Bronchial epithelial cell (primary cell): ENCODE measurements at places on chromosomes 6 and 20. TPM values are rescaled to one million over a fixed set of nuclear protein-coding genes. Genes with fewer than 3 reads are reported as not detected.
A peak's percentile ranks its signal among the peaks of the same experiment; 100 is the strongest.

DNA sequence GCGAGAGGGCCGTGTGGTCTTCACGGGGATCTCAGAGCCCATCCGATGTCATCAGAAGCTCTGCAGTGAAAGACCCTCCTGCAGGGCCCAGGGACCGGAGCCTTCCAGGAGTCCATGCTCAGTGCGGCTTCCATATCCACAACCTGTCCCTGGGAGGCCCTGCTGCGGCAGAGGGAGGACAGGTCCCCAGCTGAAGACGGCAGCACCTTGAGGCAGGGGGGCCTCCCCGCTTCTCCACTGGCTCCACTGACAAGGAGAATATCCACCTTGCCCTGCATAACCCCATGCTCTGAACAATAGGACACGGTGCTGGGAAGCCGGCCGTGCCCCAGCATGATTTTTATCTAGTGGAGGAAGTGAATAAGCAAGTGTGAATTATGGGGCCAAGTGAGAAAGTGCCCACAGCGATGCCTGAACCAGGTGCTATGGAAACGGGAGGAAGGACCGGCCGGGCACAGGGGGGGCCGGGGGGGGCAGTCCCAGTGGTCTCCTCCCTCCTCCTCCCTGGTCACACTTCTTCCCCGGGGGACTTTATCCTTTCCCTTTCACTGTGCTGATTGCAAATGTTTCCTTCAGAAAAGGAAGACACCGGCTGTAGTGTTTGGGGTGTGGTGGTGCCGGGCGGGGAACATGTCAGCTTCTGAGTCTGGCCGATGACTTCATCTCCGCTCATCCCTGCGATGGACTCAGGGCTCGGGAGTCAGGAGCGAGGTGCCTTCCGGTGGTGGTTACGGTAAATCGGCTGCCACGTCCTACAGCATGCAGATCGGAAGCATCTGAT is 225.1 kb downstream of the ERMARD start:
- DNase-seq: peak; percentile 96

GRCh38 chr6:167410462-167410861 is 85.6 kb downstream of the TTLL2 start:
- no peak for DNase-seq

- no peak for DNase-seq
Measured at GRCh38 chr6:137403855-137404254, 90.3 kb downstream of the OLIG3 start.

- DNase-seq: peak; percentile 57
Measured at GRCh38 chr6:53894091-53894490, 99.3 kb downstream of the LRRC1 start.

GRCh38 chr6:106894978-106895702 is 79.4 kb downstream of the CD24 start:
- peak; percentile 94 for DNase-seq

- no peak for DNase-seq
Measured at GRCh38 chr6:162825597-162825996, 97.8 kb downstream of the PACRG start.

GRCh38 chr20:2485661-2486060 is 15.1 kb upstream of the SNRPB start:
- no peak for DNase-seq

DNA sequence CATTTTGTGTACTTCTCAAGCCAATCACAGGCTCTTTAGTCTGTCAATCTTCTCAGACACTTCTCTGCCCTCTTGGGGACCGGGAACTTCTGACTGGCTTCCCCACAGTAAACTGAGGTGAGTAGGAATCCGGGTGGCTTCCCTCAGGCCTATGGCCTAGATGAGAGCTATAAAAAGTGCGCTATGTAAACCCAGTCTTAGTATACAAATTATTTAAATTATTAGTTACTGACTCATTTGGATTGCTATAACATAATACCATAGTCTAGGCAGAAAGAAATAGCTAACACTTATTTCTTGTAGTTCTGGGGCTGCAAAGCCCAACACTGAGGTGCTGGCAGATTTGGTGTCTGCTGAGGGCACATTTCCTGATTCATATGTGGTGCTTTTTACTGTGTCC is 109.2 kb upstream of the MCHR2 start:
- DNase-seq: no peak

DNA sequence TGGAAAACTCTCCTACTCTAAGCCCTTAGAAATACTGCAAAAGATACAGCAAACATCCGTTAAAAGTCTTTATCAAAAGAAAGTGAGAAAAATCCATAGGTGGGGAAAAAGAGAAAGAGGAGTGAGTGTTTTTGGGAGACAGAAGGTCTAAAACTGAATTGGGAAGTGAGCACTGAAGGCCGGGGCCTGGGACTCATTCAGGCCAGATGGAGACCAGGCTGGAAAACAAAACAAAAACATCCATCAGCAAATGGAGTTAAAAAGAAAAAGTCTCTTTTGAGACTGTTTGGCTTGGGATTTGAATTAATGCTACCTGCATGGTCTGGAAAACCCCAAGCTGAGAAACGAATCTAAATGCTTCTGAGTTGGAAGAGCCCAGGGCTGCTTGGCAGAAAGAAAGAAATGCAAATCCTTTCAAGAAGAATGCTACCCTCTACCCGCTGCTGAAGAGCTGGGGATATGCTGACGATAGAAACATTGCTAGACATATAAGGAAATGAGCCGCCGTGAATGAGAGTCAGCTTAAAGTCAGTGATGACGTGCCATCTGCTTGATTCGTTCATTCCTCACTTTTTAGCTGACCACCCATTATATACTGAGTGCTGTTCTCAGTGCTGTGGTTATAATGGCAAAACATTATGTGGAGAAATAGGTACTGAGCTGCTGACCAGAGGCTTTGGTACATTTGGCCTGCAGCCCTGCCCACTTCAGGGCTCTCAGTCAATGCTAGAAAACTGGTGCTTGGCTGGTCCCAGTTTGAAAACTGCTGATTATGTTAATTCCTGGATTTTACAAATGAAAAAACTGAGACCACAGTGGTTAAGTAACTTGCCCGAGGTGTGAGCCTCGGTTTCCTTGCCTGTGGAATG is 28.0 kb upstream of the TULP4 start:
- DNase-seq: peak; percentile 13

GRCh38 chr6:89682991-89683390 is 44.4 kb upstream of the LYRM2 start:
- DNase-seq: no peak

DNA sequence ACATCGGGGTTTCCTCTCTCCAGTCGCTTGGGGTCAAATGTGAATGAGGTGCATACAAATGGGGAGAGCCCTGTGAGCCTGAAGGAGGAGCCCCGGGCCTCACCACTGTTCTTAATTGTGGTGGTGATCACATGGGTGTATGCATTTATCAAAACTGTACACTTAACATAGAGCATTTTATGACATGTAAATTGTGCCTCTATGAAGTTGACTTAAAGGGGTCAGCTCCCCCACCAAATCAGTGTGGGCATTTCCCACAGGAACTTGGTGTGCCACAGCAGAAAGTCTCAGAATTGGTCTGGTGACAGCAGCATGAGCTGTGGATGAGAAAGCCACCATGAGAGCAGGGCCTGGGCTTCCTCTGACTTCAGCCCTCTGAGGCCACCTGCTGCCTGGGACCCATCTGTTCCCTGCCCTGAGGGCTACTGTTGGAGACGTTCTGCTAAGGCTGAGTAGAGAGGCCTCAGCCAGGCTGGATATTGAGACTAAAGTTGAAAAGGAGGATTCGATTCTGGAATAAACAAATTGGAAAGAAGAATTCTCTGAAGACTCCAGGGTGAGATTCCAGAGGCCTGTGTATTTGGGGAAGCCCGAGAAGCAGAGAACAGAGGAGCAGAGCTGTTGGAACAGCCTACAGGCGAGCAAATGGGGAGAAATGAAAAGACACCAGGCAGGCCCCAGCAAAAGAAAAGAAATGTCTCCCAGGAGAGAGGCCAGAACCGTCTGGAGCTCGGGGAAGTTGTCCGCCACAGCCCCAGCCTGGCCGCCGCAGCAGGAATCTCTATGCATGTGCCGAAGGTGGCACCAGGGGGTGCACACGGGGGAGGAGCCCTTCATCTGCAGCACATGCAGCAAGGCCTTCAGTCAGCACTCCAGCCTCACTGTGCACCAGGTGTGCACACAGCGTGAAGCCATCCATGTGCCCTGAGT is 37.6 kb upstream of the XRN2 start:
- no peak for DNase-seq

DNA sequence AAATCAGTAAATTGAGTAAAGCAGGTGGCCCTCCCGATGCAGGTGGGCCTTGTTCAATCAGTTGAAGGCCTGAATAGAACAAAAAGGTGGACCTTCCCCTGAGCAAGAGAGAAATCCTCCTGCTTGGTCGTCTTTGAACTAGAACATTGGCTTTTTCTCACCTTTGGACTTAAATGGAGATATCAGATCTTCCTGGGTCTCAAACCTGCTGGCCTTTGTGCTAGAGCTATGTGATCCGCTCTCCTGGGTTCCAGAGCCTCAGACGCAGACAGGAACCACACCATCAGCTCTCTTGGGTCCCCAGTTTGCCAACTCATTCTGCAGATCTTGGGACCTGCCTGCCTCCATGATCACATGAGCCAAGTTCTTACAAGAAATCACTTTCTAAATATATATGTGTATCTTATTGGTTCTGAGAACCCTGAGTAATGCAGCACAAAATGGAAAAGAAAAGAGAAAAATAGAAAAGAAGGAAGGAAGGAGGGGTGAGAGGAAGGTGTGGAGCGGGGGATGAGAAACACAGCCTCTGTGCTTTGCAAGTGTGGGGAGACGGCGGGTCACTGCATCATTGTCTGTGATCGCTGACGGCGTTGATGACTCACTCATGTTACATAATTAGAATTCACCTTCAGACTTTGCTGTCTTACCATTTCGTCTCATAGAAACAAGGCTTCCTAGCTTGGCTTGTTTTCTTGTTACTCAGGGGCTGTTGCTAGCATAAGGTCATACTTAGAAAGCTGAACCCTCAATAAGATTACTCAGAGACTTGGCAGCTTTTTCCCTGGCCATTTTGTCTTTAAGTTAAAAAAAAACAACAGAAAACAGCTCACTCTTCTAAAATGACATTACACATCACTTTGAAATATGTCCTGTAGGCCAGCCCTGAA is 85.7 kb upstream of the NEDD9 start:
- peak; percentile 100 for DNase-seq

DNA sequence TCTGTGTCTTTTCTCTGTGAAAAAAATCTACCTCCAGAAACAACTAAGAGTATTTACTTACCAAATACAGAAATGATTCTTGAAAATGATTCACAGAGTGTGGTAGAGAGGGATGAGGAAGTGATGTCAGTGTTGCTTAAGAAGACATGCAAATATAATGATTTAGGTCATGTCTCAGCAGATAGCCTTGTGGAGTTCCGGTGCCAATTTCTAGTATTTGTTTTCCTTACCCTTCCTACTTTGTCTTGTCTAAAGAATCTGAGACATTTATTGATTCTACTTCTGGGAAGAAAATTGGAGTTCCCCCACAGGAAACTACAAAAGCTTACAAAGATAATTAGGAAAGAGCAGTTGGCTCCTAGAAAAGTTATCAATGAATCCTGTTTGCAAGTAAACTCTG is 68.8 kb downstream of the GJA1 start:
- peak; percentile 98 for DNase-seq

DNA sequence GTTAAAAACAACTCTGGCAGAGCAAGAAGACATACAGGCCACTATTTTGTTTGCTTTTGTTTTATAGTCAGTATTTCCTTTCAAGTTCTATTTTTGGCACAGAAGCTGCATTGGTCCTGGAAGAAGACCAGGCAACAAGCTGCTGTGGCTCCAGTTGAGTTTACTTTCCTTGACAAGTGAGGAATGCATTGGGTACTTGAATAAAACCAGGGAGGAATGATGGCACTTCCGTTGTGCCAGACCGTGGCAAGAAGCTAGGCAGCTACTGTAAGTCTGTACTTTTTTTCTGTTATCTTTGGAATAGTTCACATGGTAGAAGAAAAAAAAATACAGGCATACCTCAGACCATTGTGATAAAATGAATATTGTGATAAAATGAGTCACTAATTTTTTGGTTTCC is 66.3 kb downstream of the NCOA3 start:
- DNase-seq: no peak

DNA sequence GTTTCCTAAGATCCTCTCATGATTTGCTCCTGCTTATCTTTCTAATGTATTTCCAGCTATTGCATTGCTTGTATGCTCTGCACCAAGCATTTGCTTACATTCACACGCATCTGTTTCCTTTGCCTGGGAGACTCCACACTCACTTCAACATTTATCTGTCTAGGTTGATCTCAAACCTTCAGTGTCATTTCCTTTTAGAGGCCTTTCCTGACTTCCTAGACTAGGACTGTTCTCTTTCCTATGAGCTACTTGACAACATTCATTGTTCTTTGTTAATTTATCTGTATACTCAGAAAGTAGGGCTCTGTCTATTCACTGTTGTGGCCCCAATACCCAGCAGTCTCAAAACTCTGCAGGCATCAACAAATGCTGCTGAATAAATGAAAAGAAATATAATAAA is 84.4 kb downstream of the WASF1 start:
- no peak for DNase-seq

STX11 gene
- 0.26 and 0.51 TPM in 2 replicates for total RNA-seq

OR2J2 gene
- not detected in 2 replicates for total RNA-seq

HLA-DQB2 gene
- total RNA-seq: not detected in 2 replicates

NR2E1 gene
- total RNA-seq: not detected in 2 replicates

GID8 gene
- total RNA-seq: 69.2 and 71.2 TPM in 2 replicates
